ENCODE measurements at places on chromosomes 4 and X. TPM values are rescaled to one million over a fixed set of nuclear protein-coding genes. Genes with fewer than 3 reads are reported as not detected.
A peak's percentile ranks its signal among the peaks of the same experiment; 100 is the strongest.

GRCh38 chrX:42616981-42617380 lies 161.0 kb downstream of the PPP1R2C start:
- no peak overlapping the region for H3K27ac ChIP-seq
- H3K27me3 ChIP-seq, result no peaks in the 10 kb centered on the region
- H3K4me3 ChIP-seq, result no peak overlapping the region
- no peak for DNase-seq

- no peak overlapping the region for H3K4me3 ChIP-seq
- no peak for DNase-seq
- no peaks in the 10 kb centered on the region for H3K4me1 ChIP-seq
- no peaks in the 10 kb centered on the region for H3K27me3 ChIP-seq
- no peaks in the 10 kb centered on the region for H3K36me3 ChIP-seq
Observed at GRCh38 chrX:140918398-140919038, 83.9 kb upstream of the SPANXB1 start.

- no peak overlapping the region for H3K27ac ChIP-seq
- H3K4me3 ChIP-seq, result no peak overlapping the region
- no peaks in the 10 kb centered on the region for H3K36me3 ChIP-seq
- no peaks in the 10 kb centered on the region for H3K27me3 ChIP-seq
- H3K4me1 ChIP-seq, result no peaks in the 10 kb centered on the region
Observed at GRCh38 chrX:111779582-111779981, 96.4 kb upstream of the TRPC5OS start.

DNA sequence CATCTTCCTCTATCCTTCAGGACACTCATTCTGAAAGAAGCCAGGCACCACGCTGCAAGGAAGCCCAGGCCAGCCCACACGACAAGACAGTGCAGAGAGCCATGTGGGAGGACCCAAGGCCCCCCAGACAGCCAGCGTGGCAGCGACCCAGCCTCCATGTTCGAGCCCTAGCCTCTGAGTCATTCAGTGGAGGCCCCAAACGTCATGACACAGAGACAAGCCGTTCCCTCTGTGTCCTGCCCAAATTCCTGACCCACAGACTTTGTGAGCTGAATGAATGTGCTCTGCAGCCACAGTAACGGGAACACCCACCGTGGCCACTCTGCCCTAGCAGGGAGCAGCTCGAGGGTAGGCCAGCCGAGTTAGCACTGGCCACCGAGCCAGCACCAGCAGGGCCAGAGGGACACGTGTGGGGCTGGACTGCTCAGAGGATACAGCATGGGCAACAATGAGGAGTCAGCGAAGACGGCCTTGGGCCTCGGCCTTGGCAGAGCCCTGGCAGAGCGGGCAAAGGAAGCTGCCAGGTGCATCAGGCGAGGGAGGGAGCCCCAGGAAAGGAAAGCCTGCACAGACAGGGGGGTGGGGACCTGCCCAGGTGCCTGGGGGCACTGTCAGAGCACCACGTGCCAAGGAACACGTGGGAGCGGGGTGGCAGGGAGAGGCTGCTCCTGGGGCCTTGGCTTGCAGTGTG lies 8.6 kb downstream of the BLOC1S4 start:
- H3K36me3 ChIP-seq, result no peaks in the 10 kb centered on the region
- no peaks in the 10 kb centered on the region for H3K27me3 ChIP-seq
- DNase-seq, result no peak
- H3K27ac ChIP-seq, result no peak overlapping the region

- no peaks in the 10 kb centered on the region for H3K27me3 ChIP-seq
- no peaks in the 10 kb centered on the region for H3K36me3 ChIP-seq
- no peak overlapping the region for H3K4me3 ChIP-seq
- no peak for DNase-seq
- no peak overlapping the region for H3K27ac ChIP-seq
Observed at GRCh38 chrX:143994206-143994605, 110.3 kb downstream of the UBE2NL start.

- DNase-seq, result peak; percentile 63
- no peaks in the 10 kb centered on the region for H3K27me3 ChIP-seq
- H3K4me1 ChIP-seq, result no peaks in the 10 kb centered on the region
- H3K36me3 ChIP-seq, result no peaks in the 10 kb centered on the region
- H3K27ac ChIP-seq, result no peak overlapping the region
Observed at GRCh38 chr4:637536-638280, 12.3 kb downstream of the PDE6B start.

The DCAF4L1 gene
- polyA plus RNA-seq, result 0.25 TPM

The RTL9 gene
- polyA plus RNA-seq, result not detected

The VCX gene
- polyA plus RNA-seq, result not detected

The SLC4A4 gene
- 2.1 TPM for polyA plus RNA-seq

The UBL4A gene
- polyA plus RNA-seq, result 24.3 TPM

The MAGEA10 gene
- not detected for polyA plus RNA-seq

The LGI2 gene
- polyA plus RNA-seq, result 0.79 TPM

The CLDN34 gene
- polyA plus RNA-seq, result not detected

The AKAP14 gene
- not detected for polyA plus RNA-seq

The IL1RAPL1 gene
- polyA plus RNA-seq, result not detected

Data from aorta (tissue), 5 donors.